NCI-H526 (cell line): ENCODE measurements at places on chromosomes 5 and 9.
A peak's percentile ranks its signal among the peaks of the same experiment; 100 is the strongest.

DNA sequence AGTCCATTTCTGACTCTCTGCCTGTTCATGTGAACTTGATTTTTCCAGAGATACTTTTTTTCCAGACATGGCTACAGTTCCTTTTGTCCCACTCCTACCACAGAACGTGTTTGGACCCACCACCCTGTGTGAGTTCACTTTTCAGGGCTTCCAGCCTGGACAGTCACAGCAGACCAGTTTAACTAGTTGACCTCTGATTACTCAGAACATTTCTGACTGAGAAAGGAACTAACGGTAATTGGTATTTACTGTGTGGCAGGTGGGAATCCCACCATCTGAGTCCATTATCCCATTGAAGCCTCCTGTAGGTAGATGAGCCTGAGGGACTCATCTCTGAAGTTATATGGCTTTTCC, 210.1 kb downstream of the GOLPH3 start:
- no peak for DNase-seq

GRCh38 chr5:172973127-172973916, 10.2 kb upstream of the ATP6V0E1 start:
- DNase-seq, result no peak

DNA sequence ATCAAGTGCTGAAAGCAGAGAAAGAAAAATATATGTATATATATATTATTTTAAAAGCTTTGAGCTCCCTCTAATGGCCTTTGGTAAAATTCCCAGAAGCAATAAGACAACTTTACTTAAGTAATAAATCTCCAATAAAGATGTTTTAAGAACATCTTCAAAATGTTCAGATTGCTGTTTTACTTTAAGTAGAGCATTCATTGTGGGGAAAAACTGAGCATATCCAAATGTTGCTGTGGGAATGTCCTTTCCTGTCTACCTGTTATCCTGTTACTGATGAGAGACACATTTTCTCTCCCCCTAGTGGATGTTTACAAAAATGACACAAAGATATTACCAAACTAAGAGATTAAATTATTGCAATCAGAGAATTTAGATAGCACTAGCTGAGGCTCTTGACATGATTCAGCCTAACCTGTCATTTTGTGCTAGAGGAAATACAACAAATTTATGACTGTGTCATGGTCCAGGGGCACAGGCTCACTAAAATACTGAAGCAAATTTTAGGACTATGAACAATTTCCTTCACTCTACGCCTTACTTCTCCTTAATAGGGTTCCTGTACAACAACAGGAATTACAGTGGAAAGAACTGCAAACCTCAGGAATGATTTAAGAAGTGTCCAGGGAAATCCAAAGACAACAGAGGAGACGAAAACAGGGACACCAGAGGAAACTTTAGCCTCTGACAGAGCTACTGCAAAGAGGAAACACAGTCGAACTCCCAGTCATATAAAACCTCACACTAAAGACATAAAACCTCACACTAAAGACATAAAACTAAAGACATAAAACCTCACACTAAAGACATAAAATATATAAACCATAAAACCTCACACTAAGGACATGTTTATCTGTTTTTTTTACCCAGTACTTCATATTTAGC, 24.3 kb upstream of the PRRC1 start:
- DNase-seq, result peak; percentile 46

DNA sequence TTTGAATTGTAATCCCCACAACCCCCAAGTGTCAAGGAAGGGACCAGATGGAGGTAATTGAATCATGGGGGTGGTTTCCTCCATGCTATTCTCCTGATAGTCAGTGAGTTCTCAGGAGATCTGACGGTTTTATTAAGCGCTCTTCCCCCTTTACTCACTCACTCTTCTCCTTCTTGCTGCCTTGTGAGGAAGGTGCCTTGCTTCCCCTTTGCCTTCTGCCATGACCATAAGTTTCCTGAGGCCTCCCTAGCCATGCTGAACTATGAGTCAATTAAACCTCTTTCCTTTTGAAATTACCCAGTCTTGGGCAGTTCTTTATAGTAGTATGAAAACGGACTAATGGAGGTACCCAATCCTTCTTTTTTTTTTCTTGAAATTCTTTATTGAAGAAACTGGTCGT, 2.2 kb upstream of the CEP120 start:
- no peak for DNase-seq

- DNase-seq, result peak; percentile 21
Measured at GRCh38 chr5:1876660-1877064, 6.1 kb downstream of the IRX4 start.

DNA sequence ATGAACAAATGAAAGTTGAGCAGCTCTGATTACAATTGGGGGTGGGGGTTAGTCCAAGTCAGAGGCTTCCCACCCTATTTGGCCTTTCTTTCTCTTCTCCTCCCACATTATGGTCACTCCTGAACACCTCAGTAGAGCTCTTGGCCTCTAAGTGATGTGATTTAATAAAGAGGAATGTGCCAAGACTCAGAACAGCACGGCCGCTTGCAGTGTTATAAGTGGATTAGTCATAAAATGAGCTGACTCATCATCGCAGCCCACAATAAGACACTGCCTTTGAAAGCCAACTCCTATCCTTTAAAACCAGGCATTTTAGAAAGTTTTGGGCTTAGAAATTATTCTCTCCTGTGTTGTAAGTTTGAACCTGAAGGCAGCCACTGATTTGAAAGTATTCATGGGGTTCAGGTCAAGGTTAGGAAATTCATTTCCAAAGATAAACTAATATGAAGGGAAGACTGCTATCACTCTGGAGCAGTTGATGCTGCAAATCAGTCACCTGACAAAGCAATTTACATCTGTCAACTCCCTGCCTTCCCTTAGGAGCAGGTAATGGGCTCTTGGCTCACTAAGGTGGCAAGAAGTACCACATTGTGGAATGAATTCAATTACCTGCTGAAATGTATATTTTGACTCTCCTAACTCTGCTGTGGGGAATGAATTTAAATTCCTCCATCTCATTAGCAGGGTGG, 283.6 kb upstream of the NMUR2 start:
- no peak for DNase-seq

- DNase-seq, result no peak
Measured at GRCh38 chr9:91077624-91078368, 276.2 kb downstream of the SYK start.

DNA sequence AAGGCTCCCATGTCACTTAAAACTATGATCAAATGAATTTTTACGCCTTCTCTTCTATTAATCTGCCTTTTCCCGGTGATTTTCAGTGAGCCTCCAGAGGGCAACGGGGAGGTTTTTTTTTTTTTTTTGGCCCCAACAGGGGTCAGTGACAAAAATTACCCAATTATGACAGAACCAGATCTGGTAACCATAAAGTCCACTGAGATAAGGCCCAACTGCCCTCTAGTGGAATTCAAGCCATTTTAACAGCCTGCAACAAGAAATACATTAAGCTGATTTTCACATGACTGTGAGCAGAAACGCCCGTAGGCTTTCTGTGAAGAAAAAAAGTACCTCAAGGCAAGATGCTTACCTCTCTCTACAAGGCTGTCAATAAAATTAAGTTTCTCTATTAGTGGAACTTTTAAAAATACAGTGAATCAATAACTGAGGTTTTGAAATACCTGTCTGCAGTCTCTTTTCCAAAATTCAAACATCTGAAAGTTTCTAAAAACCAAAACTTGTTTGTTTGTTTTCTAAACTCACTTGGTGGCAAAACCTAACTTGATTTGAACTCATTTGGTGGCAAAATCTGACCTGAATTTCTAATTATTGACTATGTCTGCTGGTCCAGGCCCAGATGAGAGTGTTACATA, 49.7 kb upstream of the FST start:
- DNase-seq, result peak; percentile 9

GRCh38 chr5:107331312-107331711, 339.4 kb downstream of the EFNA5 start:
- no peak for DNase-seq

DNA sequence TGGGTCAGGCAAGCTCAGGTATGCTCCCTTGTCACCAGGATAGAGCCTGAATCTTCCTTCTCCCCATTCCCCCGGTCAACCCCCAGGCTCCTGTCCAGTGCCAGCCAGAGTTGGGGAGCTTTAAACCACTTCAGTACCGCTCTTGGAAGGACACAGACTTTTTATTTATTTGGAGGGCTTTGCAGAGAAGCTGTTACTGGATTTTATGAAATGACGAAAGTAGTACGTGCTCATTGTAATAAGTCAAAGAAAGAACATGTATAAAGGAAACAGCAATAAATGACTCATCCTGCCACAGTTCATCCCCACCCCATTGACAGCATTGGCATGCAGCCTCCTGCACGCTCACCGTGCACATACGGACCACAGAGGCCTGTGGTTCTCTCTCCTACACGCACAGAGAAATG, 230.3 kb downstream of the AUH start:
- no peak for DNase-seq

DNA sequence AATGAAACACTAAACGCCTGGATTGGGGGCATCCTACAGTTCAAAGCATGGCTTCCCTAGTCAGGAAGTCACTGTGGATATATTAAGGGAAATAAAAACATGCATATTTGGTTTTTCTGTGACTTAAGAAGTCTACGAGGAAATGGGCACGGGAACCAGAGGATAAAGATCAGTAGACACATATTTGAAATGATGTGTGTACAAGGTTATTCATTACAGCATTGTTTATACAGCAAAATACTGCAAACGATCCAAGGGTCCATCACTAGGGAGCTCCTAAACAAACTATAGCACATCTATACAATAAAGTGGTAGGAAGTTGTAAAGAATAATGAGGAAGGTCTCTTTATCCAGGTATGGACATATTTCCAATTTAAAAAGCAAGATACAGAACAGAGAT, 71.8 kb downstream of the EFNA5 start:
- peak; percentile 50 for DNase-seq

- no peak for DNase-seq
Measured at GRCh38 chr9:89077519-89077918, 86.3 kb downstream of the S1PR3 start.

DNA sequence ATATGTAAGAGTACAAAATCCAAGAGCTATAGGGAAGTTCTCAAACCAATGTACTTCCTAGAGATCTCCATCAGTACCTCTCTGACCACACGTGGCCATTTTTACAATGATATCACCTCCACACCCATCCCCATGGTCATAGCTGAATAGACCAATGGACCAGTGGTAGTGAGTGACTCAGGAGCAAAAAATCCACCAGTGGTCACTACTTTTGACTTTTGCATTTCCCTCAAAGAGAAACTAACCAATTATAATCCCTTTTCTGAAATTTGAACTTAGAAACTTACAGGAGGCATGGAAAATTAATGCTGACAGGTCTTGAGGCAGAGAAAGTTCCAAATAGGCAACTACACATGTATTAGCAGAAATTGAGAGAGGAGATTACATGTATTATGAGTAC, 238.4 kb downstream of the TRPM3 start:
- DNase-seq, result no peak

GRCh38 chr9:36575411-36575882, 2.8 kb downstream of the MELK start:
- DNase-seq, result no peak

- DNase-seq, result no peak
Measured at GRCh38 chr5:147446523-147446922, 63.3 kb downstream of the DPYSL3 start.

DNA sequence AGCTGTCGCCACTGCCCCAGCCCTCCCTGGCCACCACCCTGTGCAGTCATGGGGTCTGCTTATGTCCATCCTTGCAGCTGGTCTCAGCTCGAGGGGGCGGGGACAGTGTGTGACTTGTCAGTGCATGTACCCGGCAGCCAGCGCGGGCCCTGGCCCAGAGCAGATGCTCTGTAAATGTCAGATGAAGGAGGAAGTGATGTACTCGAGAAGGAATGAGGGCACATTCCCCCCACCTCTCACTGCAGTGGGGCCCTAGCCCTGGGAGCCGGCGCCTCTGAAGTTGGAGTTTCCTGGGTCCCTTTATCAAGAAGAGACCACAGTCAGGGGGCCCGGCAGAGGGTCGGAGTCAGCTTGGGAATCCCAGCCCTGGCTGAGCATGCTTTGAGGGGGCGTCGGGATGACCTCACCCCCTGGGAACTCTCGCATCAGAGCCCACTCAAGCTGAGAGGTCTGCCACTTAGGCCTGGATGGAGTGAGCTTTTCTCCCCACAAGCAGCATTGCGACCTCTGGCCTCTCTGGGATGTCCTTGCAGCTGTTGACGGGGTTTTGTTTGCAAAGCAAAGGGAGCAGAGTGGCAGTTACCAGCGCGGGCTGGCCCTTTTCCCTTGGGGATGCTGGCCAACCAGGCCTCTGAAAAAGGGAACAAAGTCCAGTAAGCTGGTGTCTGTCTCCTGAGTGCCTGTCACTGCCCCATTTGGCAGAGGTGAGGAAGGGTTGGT, 19.0 kb downstream of the NEURL1B start:
- peak; percentile 70 for DNase-seq

- no peak for DNase-seq
Measured at GRCh38 chr5:84764227-84764626, 379.5 kb upstream of the EDIL3 start.

- DNase-seq, result no peak
Measured at GRCh38 chr9:5052838-5053237, 67.8 kb downstream of the JAK2 start.

- DNase-seq, result no peak
Measured at GRCh38 chr5:112689155-112689909, 48.4 kb upstream of the APC start.

GRCh38 chr9:123073991-123074422, 40.5 kb downstream of the GPR21 start:
- DNase-seq, result no peak

GRCh38 chr5:154900066-154900465, 37.9 kb downstream of the GEMIN5 start:
- no peak for DNase-seq

DNA sequence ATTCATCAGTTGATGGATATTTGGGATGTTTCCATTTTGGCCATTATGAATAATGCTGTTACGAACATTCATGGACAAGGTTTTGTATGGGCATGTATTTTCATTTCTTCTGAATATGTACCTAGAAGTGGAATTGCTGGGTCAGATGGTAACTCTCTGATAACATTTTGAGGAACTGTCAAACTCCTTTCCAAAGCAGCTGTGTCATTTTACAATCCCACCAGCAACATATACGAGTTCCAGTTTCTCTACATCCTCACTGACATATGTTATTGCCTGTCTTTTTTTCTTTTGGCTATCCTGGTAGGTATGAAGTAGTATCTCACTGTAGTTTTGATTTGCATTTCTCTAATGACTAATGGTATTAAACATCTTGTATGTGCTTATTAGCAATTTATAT, 86.7 kb downstream of the PRKACG start:
- DNase-seq, result no peak
